Natural killer cell (primary cell): ENCODE measurements at places on chromosomes 6 and 20. TPM values are rescaled to one million over a fixed set of nuclear protein-coding genes. Genes with fewer than 3 reads are reported as not detected.

The IYD gene
- total RNA-seq, result not detected

The EEF1A2 gene
- total RNA-seq, result 0.86 TPM

The FAM162B gene
- total RNA-seq, result not detected

The RAD21L1 gene
- total RNA-seq, result not detected

The VIP gene
- not detected for total RNA-seq

The SEC23B gene
- total RNA-seq, result 68.8 TPM

The HLA-DQA1 gene
- total RNA-seq, result 39.9 TPM

The GPX5 gene
- total RNA-seq, result not detected

The TMEM244 gene
- total RNA-seq, result not detected
